ENCODE measurements at places on chromosomes 7 and 10. TPM values are rescaled to one million over a fixed set of nuclear protein-coding genes. Genes with fewer than 3 reads are reported as not detected.

Gene ZNRF2
- 37.3 TPM for total RNA-seq

Gene HPS6
- total RNA-seq, result 25.1 TPM

Gene CCDC146
- total RNA-seq, result 16.0 TPM

Gene DNAJC12
- total RNA-seq, result not detected

Gene ADAM8
- total RNA-seq, result 90.3 TPM

Gene MMP21
- 0.79 TPM for total RNA-seq

GRCh38 chr10:104589871-104590270, 51.2 kb upstream of the SORCS3 start:
- no peak for DNase-seq

DNA sequence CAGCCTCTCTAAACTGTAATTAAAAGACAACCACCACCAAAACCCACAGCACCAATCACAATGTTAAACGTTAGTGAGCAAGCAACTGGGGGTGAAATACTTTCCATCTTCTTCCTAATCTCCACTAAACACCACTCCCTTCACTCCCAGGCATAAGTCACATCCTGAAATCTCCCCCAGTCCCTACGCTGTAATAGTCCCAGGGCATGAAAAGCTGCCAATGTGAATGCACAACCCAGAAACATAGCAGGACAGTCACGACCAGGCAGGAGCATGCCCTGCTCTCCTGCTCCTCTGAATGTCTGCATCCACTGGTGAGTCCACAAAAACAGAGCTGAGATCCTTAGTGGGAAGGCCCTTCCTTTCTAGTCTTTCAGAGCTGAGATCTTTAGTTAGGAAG, 288.9 kb downstream of the PARD3 start:
- DNase-seq, result no peak

DNA sequence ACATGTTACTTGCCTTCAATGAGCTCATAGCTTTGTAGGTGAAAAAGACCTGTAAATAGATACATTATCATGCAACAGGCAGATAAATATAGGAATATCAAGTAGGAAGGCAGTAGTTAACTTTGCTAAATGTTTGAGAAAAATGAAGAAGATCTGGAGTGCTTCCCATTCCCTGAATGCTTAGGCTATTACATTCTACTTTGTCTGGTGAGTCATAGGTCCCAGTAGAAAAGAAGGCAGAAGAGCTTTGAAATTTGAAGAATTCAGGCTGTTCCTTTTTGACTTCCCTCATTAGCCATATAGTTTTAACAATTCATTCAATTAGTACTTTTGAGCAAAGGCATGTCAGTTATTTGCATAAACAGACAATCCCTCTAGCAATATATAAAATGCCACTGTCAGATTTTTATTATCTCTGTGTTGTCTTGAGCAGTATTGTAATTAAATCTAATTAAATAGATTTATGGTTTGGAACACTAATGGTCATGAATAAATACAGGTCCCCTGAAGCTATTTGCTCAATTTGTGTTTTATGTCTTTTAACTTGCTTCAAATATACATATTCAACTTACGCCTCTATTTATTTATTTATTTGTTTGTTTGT, 875.0 kb downstream of the REEP3 start:
- DNase-seq, result no peak

- no peak for DNase-seq
Observed at GRCh38 chr7:50145801-50146338, 52.8 kb upstream of the ZPBP start.

GRCh38 chr7:158473221-158473620, 114.4 kb downstream of the PTPRN2 start:
- DNase-seq, result no peak

GRCh38 chr10:106519376-106520030, 645.0 kb downstream of the SORCS1 start:
- no peak for DNase-seq

DNA sequence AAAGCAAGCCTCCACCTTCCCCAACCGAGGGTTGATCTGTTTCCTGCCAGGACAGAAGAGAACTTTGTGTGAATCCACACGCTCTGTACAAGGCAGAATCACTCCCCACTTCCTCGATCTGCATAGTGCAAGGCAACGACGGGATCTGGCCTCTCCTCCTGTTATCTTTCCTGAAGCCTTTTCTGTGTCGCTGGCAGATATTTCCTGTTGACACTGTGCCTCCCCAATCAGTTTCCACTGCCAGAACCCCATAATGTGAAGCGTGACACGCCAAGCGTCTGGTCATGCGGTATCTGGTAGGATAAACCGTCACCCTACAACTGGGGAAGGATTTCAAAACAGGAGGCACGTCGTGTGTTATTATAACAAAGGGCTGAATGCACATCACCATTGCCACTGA, 57.2 kb downstream of the FAM171A1 start:
- DNase-seq, result no peak

DNA sequence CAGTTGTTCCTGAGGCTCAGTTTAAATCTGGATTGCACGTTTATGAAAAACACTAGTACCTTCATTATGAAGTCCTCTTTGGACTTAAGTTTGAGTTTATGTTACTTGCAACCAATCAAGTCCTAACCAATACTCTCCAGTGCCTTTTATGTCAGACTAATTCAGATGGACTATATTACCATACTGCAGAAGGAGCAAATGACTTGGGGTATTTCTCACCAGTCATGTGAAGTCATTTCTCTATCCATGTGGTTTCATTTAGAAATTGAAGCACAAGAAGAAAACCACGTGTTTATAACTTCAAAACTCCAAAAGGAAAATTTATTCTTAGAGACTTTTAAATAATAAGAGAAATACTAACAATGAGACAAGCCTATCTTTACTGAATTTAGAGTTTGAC, 201.6 kb downstream of the MBL2 start:
- DNase-seq, result no peak

DNA sequence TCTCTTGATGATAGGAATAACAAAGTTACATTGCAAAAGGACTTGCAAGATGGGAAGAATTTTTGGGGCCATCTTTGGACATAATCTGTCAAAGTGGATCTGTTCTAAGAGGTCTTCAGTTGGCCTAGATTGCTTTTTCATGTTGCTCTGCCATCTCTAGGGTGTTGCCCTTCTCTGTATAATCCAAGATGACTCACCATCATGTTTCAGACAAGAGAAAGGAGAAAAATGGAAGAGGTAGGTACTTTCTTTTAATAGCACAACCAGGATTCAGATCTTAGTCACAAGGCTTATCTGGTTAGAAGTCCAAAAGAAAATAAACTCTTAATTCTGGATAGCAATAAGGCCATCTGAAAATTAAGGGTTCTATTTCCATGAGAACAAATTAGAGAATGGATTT, 38.7 kb upstream of the FOXP2 start:
- no peak for DNase-seq

- DNase-seq, result no peak
Observed at GRCh38 chr7:51613911-51614357, 297.3 kb upstream of the COBL start.

Measured in CD4-positive, alpha-beta memory T cell (primary cell).